ENCODE measurements at places on chromosomes 7 and 10.

- DNase-seq, result no peak
Measured at GRCh38 chr7:73954181-73954580, 73.8 kb upstream of the ELN start.

DNA sequence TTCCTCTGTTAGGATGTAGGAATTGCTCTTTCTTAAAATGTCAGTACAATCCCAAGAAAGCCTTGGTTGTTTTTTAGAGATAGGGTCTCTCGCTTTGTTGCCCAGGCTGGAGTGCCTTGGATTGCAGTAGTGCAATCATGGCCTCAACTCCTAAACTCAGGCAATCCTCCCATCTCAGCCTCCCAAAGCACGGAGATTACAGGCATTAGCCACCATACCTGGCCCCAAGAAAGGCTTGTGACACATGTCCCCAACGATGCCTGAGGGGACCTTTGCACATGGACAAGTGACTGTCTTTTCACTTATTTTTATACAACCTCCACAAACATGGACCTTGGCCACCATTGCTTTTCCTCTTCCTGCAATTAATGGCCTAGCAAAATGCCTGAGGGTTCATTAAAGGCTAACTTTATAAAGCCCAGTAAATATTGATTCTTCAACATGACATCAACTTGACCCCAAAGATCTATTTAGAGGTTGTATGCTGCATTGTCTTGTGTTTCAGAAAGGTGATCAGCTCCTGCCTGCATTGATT lies 10.0 kb upstream of the SPOCK2 start:
- no peak for DNase-seq

DNA sequence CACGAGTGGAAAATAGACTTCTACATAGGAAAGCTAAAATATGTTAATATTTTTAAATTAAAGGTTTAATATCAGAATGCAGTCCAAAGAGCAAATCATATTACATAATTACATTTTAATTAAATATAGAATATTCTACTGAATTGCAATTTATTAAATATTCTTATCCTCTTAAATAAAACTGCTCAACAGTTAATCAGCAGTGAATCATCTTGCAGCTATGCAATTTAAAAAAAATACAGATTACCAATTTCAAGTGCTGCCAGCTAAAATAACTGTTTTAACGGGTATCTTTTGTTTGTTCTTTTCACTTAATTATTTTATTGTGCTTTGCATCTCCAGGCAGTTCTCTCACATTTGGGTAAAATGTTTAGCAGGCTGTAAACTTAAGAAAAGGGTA lies 82.2 kb downstream of the ZNRF2 start:
- no peak for DNase-seq

GRCh38 chr10:32139223-32140073 lies 83.2 kb upstream of the KIF5B start:
- peak; percentile 3 for DNase-seq

GRCh38 chr7:96986901-96987300 lies 18.5 kb upstream of the DLX6 start:
- no peak for DNase-seq

GRCh38 chr7:151905766-151906165 lies 28.9 kb upstream of the PRKAG2 start:
- DNase-seq, result no peak

DNA sequence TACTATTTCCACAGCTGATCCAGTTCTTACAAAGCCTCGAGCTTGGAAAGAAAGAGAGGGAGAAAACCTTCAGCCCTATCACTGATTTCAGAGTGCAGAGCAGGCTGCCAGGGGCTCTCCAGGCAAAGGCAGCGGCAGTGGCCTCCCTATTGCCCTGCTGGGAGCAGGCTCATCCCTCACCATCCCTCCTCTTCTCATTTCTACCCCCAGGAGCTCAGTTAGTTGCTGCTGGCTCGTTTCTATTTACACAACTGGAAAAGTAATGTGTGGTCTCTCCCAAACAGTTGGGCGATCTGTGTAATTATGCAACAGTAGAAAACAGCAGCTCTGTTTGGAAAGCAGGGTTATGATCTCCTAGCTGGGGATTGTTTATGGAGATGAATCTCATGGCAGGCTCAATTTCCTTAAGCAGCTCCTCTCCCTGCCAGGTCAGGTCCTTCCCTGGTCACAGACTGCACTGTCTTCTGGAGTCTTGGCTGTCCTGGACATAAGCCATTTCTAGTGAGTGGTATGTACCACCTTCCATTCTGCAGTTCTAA lies 28.7 kb upstream of the TNS3 start:
- no peak for DNase-seq

DNA sequence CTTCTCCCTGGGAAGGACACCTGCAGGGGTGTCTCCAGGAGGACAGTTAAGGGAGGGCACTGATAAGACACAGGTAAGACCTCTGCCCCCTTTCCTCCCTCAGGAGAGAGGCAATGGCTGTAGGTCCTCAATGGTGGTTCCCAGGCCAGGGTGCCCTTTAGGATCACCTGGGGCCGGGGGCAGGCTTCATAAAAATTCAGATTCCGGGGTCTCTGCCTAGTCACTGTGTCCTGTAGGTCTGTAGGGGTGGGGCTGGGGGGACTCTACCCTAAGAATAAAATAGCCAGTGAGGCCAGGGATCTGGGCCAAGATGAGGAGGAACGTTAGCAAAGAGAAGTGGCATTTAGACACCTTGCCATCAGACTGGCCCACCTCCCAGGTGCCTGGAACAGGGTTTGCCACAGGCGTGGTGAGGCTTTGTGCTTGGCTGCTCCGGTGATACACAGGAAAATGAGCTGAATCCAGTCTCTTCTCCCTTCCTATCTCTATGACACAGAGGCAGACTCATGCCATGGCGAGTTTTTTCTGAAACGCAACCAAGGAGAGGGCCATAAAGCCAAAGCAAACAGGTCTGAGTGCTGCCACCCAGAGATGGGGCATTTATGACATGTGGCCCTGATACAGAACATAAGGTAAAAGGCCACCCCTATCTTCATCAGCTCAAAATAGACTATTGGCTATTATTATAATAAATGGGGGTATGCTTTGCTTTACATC lies 52.6 kb downstream of the SH3PXD2A start:
- no peak for DNase-seq

DNA sequence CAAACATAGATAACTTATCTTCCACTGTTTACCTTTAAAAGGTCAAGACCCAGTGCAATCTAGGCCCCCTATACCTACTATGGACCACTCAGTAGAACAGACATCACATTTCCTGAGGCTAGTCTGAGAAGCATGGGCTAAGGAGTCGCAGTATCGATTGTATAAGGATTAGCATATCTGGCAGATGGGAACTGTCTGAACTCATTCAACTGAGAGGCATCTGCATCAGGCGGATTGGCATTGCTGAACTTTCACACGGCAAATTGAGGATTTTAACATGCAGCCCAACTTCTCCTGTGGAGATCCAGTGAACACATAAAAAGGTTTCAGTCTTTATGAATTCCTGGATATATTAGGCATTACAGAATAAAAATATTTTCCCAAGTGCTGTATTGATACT lies 89.1 kb upstream of the LRGUK start:
- no peak for DNase-seq

DNA sequence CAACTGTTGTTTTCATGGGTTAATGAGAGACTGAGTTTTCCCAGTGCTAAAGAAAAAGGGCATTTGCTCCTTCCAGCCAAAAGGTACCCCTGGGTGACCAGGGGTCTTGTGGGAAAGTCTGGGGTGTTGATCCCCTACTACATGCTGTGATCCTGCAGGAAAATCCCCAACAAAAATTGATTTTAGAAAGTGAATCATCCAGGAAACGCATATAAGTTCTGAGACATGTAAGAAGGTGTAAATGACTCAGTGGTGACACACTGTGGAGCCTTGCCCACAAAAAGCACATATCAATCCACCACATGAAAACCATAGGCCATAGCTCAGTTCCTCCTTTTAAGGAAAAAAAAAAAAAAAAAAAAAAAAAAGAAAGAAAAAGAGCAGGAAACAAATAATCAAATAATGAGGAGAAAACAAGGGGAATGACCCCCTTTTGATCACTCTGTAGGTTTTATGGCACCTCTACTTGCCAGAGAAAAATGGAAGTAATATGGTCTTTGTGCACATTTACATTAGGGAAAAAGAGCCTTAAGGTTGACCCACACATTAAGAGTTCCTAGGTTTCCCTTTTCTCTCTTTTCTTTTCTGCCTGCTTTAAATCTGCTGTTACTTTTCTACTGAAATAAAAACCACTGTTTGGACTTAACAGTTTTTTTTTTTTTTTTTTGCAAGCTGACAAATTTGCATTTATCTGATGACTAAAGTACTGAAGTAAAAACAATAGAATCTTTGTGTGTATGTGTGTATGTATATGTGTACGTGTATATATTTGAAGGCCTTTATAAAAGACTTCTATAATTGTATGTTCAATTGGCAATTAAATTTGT lies 386.0 kb downstream of the KIF20B start:
- DNase-seq, result no peak

DNA sequence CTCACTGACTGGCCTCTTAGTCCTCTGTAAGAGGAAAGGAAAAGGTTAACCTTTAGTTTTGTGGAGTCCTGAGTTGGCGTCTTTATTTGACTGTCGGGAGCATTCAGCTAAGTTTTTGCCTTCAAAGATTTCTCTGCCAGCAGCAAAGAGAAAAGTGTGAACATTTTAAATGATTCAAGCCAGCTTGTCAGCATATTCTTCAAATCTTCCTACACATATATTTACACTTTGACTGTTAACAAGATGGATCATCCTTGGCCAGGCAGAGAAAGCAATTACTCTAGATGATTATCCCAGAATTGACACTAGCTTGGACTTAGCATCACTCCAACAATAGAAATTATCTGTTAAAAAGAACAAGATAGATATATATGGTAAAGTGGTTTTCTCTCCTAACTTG lies 15.8 kb upstream of the YAE1 start:
- no peak for DNase-seq

Measured in CD4-positive, alpha-beta T cell treated with Interleukin-2 at 100 ng/mL for 4 hours (primary cell).